ENCODE measurements at places on chromosomes 3 and 15.

- DNase-seq = no peak
Observed at GRCh38 chr3:54223063-54223462, 100.7 kb downstream of the CACNA2D3 start.

DNA sequence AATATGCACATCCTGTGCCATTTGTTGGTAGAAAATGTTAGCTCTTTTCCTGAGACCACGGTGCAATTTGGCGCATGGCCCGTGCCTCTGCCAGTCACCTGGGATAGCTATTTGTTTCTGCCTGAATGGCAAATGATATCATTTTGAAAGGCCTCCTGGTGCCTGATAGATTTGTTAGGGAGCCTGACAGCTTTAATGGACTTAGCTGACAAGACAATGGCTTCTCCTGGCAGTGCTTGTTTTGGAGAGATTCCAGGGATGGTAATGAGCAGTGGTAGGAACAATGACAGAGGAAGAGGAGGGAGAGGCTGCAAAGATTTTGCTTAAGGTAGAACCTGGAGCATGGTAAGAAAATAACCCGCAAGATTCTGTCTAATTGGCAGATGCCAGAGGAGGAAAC lies 268.5 kb downstream of the CLSTN2 start:
- DNase-seq = no peak

DNA sequence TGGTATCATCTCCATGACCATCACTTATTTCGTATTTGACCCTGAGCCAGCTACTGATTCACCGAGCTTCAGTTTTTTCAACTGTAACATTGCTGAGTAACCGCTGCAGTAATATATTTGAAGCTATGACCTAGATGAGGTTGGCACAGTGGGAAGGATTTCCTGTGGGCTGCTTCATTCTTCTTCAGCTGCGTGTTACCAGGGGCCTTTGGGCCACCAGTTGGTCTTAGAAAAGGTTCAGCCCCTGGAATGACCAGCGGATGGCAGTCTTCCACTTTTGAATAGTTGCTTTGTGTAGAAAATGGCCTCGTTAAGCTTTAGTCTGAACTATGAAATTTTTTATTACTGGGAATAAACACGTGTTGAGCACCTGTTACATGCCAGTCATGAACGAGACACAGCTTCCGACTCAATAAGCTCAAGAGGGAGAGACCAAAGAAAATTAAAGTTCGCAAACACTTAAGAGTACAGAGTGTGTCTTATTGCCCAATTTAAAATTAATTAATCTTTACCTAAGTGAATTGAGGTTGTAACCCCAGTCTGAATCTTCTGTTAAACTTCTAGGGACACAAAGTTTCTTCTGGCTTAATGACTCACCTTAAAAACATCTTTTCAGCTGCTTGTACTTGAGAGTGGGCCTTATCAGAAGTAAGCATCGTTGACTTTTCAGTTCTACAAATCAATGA lies 57.6 kb upstream of the NR2E3 start:
- DNase-seq = peak; percentile 96

- peak; percentile 49 for DNase-seq
Observed at GRCh38 chr15:73570355-73571032, 62.7 kb downstream of the NPTN start.

- no peak for DNase-seq
Observed at GRCh38 chr3:174101244-174101643, 703.7 kb downstream of the NLGN1 start.

DNA sequence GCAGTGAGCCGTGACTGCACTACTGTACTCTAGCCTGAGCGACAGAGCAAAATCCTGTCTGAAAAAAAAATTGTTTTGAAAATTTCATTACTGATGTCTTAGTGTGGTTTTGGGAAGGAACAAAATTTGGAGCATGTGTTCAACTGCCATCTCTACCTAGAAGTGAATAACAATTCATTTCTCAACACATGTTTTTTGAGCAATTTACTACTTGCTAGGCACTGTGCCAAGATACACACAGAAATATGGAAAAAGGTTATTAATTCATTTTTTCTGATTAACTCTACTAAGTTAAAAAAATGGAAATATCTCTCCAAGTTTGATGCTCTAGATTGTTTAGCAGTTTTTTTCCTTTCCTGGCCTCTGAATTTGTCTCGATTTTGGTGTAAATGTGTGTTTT lies 5.2 kb upstream of the TCF12 start:
- DNase-seq = no peak

- no peak for DNase-seq
Observed at GRCh38 chr3:108312656-108313055, 16.3 kb downstream of the HHLA2 start.

- DNase-seq = peak; percentile 99
Observed at GRCh38 chr15:99454941-99455788, 110.6 kb upstream of the MEF2A start.

- no peak for DNase-seq
Observed at GRCh38 chr3:42192334-42193200, 73.4 kb downstream of the CCK start.

GRCh38 chr15:54576298-54576935 lies 598.2 kb downstream of the UNC13C start:
- no peak for DNase-seq

GRCh38 chr15:31160297-31160696 lies 58.8 kb upstream of the TRPM1 start:
- DNase-seq = peak; percentile 27

DNA sequence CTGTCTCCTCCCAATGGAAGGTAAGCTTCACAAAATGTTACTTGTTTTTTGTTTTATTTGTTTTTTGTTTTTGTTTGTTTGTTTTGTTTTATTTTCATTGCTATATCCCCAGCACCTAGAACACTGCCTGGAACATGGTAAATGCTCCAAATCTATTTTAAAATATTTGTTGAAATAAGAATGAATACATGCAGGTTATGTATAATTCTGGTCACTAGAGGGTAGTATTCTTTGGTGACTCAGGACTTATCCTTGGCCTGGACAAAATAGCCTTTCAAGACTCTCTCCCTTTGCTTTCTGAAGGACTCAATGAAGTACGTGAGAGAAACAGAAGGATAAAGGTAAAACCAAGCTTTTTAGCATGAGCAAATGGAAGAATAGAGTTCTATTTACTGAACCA lies 46.9 kb upstream of the PPP2R3A start:
- no peak for DNase-seq

DNA sequence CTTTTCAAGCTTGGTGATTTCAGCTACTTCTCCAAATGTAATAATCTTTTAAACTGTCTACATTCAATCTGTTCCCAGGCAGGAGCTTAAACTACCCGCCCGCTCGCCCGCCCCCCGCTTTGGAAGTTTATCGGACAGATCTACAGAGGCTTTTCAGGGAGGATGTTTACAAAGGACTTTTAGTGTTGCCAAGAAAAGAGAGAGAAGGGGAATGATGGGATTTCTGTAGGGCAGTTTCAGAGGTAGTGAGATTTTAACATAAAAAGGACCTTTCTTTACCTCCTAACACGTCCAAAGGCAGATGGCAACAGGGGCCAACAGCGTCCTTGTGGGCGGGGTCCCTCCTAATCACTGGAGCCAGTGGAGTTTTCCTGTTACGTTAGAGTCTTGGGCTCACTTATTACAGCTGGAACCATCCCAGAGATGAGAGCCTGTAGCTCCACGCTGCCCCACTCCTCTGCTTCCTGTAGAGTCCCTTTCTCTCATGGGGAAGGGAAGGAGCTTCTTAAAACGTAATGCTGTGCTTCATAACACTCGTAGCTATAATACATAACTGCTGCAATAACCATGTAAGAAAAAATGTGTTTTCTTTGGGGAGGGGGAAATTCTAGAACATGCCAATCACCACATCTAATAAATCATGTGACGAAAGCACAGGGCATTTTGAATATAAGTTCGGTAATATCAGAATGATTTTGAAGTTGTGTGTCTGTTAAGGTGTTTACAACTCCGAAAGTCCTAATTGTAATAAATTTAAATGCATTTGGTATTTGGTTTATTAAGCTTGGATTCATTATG lies 30.9 kb downstream of the HES1 start:
- DNase-seq = no peak

DNA sequence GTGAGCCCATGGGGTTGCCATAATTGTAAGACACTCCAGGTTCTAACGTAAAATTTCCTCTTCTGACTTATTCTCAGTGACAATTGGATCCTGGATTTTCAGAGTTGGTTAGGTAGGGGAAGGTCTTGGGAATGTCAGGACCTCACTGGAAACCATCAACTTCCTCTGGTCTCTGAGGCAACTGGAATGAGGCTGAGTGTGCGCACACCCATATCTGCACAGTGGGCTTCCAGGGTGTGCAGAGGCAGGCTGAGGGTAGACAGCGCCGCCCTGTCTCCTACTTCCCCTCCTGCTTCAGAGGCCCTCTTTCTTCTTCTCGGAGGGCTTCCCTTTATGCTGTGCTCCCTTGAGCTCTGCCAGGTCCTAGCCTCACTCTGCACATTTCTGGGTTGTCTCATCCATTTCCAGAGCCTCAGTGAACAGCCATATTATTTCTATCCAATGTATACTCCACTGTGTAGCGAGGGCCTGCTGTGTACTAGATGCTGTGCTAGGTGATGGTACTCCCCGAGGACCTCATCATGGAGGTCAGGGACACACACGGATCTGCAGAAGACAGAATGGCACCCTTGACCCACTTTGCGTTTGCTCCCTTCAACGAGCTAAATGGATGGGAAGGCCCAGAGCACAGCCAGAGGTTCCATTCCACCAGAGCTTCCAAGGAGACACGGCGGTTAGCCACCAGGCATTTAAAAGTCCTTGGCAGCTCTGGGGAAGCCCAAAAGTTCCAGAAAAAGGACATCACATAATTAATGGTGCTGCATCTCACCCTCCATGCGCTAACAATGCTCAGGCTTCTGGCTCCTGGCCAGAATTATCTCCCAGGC lies 18.3 kb downstream of the ACAA1 start:
- DNase-seq = no peak

- DNase-seq = no peak
Observed at GRCh38 chr3:64717872-64718613, 30.2 kb upstream of the ADAMTS9 start.

DNA sequence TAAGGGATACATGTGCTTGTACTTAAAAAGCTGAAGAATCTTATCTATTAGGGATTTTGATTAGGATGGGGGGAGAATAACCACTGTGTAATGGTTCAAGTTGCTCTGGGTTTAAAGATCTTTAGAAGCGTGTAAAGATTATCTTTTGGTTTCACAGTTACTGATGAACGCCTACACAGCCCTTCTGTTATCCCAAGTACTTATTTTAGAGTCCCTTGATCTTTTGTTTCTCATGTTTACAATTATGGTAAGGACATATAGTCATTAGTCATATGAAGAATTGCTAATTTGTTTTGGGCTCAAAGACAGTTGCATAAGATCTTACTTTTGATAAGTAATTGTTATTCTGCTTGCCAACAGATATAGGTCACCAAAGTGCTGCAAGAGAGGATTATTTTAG lies 160.1 kb downstream of the PLCL2 start:
- no peak for DNase-seq

DNA sequence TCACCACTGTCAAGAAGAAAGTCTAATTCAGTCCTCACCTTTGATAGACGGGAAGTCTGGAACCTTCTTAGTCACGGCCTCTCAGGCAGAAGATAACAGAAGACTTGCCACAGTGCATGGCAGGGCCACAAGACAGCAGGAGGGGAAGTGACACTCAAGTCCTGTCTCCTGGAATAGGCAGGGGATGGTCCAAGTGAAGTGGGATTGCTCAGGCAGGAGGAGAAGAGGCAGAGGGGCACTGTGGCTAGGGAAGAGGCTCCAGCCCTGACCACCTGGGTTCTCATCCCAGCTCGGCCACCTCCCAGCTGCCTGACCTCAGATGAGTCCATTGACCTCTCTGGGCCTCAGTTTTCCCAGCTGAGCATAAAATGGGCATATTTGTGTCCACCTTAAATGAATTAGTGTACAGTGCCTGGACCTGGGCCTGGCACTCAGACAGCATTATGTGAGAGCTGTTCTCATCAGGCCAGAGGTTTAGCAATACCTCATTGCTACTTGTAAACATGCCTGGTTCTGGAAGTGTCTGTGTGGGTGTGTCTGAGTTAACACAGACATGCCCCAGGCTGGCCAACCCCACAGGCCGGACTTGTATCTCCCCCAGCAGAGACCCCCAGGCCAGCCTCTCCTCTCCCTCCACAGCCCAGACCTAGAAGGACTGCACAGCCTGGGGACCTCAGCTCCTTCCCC lies 11.5 kb upstream of the PCSK6 start:
- no peak for DNase-seq

DNA sequence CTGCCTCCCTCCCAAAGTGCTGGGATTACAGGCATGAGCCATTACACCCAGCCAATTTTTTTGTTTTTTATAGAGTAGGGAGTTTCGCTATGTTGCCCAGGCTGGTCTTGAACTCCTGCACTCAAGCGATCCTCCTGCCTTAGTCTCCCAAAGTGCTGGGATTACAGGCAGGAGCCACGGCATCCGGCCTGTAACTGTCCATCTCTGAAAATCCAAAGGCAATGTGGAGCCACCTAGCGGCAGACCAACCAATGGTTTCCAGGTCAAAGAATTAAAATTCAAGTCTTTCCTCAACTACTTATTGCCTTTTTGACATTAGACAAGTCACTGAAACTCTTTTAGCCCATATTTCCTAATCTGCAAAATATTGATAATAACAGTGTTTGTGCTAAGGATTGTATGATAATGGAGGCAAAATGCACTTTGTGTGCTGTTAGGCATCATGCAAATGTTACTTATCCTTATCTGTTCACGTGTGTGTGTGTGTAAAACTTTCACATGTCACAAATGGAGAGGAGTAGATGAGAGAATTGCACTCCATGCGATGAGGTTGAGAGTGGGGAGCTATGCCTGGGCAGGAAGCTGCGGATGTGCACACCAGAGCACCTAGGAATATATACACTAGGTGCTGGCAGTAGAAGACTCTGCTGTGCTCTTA lies 48.7 kb downstream of the COL8A1 start:
- no peak for DNase-seq

DNA sequence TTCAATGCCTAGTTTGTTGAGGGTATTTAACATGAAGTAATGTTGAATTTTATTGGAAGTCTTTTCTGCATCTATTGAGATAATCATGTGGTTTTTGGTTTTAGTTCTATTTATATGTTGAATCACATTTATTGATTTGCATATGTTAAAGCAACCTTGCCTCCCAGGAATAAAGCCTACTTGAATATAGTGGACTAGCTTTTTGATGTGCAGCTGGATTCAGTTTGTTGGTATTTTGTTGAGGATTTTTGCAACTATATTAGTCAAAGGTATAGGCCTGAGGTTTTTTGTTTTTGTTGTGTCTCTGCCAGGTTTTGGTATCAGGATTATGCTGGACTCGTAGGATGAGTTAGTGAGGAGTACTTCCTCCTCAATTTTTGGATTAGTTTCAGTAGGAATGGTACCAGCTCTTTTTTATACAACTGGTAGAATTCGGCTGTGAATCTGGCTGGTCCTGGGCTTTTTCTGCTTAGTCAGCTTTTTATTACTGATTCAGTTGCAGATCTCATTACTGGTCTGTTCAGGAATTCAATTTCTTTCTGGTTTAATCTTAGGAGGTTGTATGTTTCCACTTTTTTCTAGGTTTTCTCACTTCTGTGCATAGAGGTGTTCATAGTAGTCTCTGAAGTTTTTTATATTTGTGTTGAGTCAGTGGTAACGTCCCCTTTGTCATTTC lies 209.8 kb upstream of the RBMS3 start:
- peak; percentile 49 for DNase-seq
